ENCODE measurements at places on chromosomes 1 and 21. TPM values are rescaled to one million over a fixed set of nuclear protein-coding genes. Genes with fewer than 3 reads are reported as not detected.

DNA sequence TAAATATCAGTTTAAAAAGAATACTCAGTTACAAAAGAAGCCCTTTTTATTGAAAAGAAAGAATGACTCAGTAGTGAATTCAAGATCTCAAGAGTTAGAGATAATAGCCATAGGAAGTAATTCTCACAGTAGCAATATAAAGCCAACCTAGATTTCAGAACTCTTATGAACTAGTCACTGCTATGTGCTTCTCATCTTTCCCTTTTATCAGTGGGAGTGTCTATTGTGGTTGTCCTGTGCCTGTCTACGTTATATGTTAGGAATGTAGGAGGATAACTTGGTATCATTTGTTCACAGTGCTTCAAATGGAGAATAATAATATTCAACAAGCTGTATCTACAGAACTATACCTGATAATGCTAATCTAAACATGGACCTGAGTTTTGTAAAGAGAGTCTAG, 73.1 kb upstream of the RGS21 start:
- H3K36me3 ChIP-seq = peaks cover 9% of the 10 kb centered on the region
- H3K4me3 ChIP-seq = no peak overlapping the region
- H3K27ac ChIP-seq = no peak overlapping the region
- no peaks in the 10 kb centered on the region for H3K27me3 ChIP-seq
- H3K4me1 ChIP-seq = no peaks in the 10 kb centered on the region

DNA sequence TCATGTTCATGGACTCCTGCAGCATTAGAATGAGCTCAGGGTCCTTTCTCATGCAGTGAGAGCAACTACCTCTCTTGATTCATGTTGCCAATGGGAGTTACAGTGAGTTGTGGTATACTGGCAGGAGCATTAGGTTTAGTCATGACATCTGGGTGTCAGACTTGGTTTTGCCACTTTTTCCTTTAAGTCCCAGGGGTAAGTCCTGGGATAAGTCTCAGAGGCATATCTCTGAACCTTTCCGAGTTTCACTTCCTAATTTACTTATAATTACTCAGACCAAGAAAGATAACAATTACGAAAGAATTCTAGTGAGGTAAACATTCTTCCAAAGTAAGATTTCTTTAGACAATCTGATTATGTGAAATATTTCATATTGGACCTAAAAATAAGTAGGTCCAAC, 606.0 kb downstream of the SMYD3 start:
- H3K4me1 ChIP-seq = peaks cover 12% of the 10 kb centered on the region
- H3K4me3 ChIP-seq = no peak overlapping the region
- H3K27me3 ChIP-seq = no peaks in the 10 kb centered on the region
- H3K27ac ChIP-seq = no peak overlapping the region

GRCh38 chr1:20166051-20166450, 19.8 kb upstream of the UBXN10 start:
- no peak for DNase-seq
- no peaks in the 10 kb centered on the region for H3K4me1 ChIP-seq
- H3K36me3 ChIP-seq = no peaks in the 10 kb centered on the region
- H3K4me3 ChIP-seq = no peak overlapping the region

Gene IGSF9
- total RNA-seq = not detected

DNA sequence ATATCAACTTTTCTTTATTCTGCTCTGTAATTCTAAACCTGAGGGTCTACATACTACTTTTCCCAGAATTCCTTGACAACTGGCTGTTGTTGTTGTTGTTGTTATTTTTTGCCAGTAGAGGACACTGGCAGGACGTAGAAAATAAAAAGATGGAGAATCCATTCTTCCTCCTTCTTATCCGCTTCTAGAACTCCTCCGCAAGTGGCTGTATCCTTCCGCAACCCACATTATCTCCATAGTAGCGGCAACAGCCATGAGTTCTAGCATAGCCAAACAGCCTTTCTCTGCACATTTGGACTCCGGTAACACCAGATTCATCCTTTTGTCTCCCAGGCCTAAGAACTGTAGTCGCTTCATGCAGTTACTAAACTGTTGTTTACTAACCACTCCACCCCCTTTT, 91.1 kb upstream of the CACHD1 start:
- H3K4me3 ChIP-seq = no peak overlapping the region
- no peaks in the 10 kb centered on the region for H3K27me3 ChIP-seq
- no peaks in the 10 kb centered on the region for H3K4me1 ChIP-seq
- DNase-seq = no peak
- no peaks in the 10 kb centered on the region for H3K36me3 ChIP-seq

- peaks cover 7% of the 10 kb centered on the region for H3K4me1 ChIP-seq
- H3K27ac ChIP-seq = no peak overlapping the region
- no peak for DNase-seq
Observed at GRCh38 chr1:223364685-223365382, 858 bp upstream of the SUSD4 start.

Gene CSF3R
- total RNA-seq = not detected

Gene TRPM2
- total RNA-seq = not detected

Gene TMEM201
- 14.4 TPM for total RNA-seq

Gene UBE4B
- 56.1 TPM for total RNA-seq

DNA sequence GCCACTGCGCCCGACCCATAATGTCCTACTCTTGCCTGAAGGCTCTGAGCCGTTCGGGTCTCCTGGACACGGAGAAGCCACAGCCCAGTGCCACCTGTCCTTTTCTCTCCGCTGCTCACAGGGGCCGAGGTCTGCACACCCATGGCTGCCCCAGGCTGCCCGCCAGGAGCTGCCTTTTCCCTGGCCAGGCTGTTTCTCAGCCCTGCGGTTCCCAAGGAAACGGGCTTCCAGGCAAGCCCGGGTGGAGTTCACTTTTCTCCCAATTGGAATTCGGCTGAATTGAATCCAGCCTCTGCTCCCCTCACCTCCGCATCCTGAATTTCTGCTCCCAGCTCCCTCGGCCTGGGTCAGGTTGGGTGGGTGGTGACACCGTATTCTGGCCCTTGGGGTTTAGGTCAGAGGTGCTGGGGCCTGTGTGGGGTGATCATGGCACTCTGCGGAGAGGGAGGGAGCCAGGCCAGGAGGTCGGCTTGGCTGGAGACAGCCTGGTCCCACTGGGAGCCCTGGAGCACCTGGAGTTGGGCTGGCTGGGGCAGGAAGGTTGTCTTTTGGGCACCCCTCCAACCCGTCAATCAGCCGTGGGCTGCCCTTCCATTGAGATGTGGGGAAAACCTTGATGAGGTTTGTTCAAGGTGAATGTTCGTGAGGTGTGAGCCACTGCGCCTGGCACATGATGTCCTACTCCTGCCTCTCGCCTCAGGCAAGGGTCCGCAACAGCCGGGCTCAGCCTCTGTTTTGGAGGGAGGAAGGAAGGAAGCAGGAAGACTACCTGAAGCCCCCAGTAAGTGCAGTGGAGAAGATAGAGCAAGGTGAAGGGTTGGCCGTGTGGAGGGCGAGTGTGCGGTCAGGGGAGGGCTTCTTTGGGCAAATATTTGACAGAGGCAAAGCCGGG, 25.1 kb downstream of the RRP1 start:
- H3K27me3 ChIP-seq = peaks cover 2% of the 10 kb centered on the region
- no peak overlapping the region for H3K4me3 ChIP-seq
- H3K4me1 ChIP-seq = peaks cover 6% of the 10 kb centered on the region
- DNase-seq = no peak
- peaks cover 8% of the 10 kb centered on the region for H3K36me3 ChIP-seq

DNA sequence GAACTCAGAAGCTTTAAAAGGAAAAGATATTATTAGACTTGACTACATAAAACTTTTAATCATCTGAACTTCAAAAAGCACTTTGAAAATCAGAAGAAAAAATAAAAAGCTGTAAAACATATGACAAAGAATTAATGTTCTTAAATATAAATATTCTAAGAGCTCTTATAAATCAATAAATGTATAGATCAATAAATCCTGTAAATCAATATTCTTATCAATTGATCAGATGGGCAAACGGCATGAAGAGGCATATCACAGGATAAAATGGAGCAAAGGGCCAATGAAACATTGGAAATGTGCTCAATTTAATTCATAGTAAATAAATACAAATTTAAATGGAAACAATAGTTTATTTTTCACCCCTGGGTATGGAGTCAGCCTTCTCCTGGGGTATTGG, 66.1 kb upstream of the SMYD2 start:
- no peak for DNase-seq
- peaks cover 25% of the 10 kb centered on the region for H3K4me1 ChIP-seq
- H3K27me3 ChIP-seq = peaks cover 12% of the 10 kb centered on the region
- H3K36me3 ChIP-seq = no peaks in the 10 kb centered on the region

DNA sequence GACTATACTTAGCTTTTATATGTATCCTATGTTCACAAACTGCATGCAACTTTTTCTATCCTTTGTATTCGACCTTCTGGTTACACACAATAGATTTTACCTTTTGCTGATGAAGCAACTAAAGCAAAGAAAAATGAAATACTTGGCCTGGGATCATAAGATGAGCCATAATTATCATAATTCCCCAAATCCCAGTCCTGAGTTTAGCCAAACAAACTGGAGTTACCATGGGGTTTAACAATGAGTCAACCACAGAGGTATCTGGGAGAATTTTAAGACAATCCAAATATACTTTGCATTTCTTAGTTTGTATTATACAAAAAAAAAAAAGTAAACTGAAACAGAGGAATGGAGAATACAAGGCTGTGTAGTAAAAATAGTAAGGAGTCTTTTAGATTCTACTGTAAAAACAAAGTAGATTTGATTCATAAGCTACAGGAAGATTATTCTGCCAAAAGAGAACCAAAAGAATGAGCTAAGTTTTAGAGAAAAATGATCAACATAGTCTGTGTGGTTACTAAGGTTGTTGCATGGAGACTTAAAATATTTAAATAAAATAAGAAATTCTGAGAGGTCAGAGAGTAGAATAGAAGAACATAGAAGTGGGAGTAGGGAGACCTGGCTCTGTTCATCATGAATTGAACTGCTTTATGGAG, 60.4 kb upstream of the GORAB start:
- peak; percentile 62 for DNase-seq
- H3K36me3 ChIP-seq = peaks cover 8% of the 10 kb centered on the region
- peak overlapping the region; percentile 90 for H3K27ac ChIP-seq
- H3K4me1 ChIP-seq = peaks cover 23% of the 10 kb centered on the region

DNA sequence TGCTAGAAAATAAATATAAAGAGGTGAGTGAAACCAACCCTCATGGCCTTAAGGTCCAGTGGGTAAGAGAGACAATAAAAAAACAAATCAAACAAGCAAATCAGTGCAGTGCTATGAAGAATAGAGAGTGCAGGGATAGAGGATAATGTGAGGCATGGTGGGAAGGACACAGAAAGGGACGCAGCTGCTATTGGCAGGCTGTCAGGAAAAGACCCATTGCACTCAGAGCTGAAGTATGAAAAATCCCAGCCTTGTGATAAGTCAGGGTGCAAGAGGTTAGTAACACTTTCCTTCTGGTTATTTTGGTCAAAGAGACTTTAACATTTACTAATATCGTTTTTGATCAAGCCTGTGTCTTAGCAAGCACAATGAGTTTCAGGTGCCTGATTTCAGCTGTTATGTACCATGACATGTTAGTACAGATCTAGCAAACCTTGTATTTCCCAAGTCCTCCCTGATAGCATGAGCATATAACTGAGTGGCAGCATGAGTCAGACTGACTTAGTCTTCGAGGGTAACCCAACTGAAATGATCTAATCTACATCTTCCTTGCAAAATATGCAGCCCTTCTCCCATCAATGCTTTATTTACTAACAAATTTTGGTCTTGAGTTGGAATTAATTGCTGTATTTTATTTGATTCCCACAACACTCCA, 31.7 kb downstream of the CHML start:
- H3K27me3 ChIP-seq = no peaks in the 10 kb centered on the region
- H3K27ac ChIP-seq = 0 out of 2 replicates have a peak overlapping the region, but pooled peaks have one; percentile 12
- peak; percentile 46 for DNase-seq

Gene ADGRB2
- 8.8 TPM for total RNA-seq

Gene SLC27A3
- 5.0 TPM for total RNA-seq

- no peaks in the 10 kb centered on the region for H3K4me1 ChIP-seq
- H3K27ac ChIP-seq = no peak overlapping the region
- peaks cover 60% of the 10 kb centered on the region for H3K27me3 ChIP-seq
- H3K36me3 ChIP-seq = no peaks in the 10 kb centered on the region
- H3K4me3 ChIP-seq = no peak overlapping the region
Observed at GRCh38 chr1:39632682-39633417, 6.6 kb downstream of the HEYL start.

DNA sequence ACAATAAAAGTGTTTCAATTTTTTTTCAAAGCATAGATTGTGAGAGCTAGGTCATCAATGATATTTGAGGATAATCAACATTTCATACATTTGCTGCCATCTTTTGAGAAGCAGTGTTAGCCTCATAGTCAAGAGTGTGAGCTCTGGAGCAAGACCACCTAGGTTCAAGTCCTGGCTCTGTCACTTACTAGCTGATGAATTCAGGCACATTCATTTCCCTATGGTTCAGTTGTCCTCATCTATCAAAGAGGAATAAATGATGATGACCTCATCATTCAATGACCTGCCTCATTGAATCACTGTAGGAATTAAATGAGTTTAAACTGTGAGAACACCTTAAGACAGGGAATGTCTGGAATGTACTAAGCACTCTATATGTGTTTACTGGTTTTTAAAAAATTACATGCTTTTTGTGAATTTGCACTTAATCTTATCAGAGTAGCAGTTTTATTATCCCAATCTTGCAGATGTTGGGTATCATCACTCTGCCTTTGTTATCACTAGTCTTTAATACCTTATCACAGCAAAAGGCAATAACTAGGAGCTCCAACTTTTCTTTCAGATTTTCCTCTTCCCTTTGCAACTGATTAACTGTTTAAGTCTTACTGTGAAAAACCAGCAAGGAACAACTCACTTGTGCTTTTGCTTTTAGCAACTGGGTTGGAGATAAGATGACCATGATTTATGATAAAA, 47.4 kb downstream of the SLC30A10 start:
- no peaks in the 10 kb centered on the region for H3K27me3 ChIP-seq
- no peak overlapping the region for H3K27ac ChIP-seq
- no peaks in the 10 kb centered on the region for H3K36me3 ChIP-seq
- H3K4me1 ChIP-seq = no peaks in the 10 kb centered on the region
- H3K4me3 ChIP-seq = no peak overlapping the region

GRCh38 chr1:234967121-234967520, 161.5 kb downstream of the TOMM20 start:
- H3K4me1 ChIP-seq = peaks cover 77% of the 10 kb centered on the region
- no peak for DNase-seq
- no peaks in the 10 kb centered on the region for H3K36me3 ChIP-seq
- H3K4me3 ChIP-seq = no peak overlapping the region
- no peak overlapping the region for H3K27ac ChIP-seq

Gene ARHGEF16
- total RNA-seq = not detected

DNA sequence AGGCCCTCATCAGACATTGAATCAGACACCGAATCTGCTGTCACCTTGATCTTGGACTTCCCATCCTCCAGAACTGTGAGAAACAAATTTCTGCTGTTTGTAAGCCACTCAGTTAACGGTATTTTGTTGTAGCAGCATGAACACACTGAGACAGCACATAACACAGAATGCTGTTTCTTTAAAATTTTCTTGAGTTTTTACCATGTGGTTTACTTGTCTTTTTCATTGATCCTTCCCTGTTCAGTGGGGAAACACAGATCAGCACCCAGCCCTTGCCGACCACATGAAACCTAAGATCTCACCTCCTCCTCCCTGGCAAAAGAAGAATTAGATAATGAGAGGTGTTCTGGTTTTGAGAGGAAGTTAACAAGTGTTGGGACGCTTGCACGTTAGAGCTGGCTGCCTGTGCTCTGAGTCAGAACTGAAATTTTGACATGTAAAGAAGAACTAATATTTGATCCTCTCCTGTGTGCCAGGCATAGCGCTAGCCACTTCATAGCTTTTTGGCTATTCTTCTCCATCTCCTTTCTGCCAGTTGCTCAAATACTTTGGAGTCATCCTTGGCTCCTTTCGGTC, 179.6 kb downstream of the DHRS3 start:
- H3K4me1 ChIP-seq = peaks cover 61% of the 10 kb centered on the region
- no peaks in the 10 kb centered on the region for H3K27me3 ChIP-seq
- DNase-seq = no peak
- peaks cover 33% of the 10 kb centered on the region for H3K36me3 ChIP-seq
- no peak overlapping the region for H3K4me3 ChIP-seq
- no peak overlapping the region for H3K27ac ChIP-seq

GRCh38 chr1:186304982-186305949, 69.8 kb downstream of the TPR start:
- peaks cover 2% of the 10 kb centered on the region for H3K27me3 ChIP-seq
- peak; percentile 30 for DNase-seq
- no peaks in the 10 kb centered on the region for H3K4me1 ChIP-seq
- H3K36me3 ChIP-seq = no peaks in the 10 kb centered on the region

Measured in HFFc6 (cell line).